ENCODE measurements at places on chromosomes 2 and 18.
A peak's percentile ranks its signal among the peaks of the same experiment; 100 is the strongest.

DNA sequence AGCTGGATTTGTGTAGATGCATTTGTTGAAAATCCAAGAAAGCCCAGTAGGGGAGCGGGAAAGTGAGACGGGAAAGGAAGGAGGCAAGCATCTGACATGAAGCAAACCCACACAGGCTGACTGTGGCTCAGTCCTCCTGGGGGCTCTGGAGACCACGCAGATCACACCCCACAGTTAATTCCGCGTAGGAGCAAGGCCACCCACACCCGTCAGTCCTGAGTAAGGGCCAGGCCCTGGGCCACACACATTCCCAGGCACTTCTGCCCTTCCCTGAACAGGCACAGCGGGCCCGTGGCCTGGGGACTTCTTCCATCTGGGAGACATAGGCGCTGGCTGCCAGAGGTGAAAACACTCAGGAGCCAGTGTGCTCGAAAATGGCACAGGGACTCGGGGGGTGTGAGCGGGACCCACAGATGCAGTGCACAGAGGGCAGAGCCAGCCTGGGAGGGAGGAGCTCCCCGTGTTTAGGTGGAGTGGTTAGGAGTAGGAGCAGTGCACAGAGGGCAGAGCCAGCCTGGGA is 19.4 kb upstream of the PRLH start:
- DNase-seq: no peak

DNA sequence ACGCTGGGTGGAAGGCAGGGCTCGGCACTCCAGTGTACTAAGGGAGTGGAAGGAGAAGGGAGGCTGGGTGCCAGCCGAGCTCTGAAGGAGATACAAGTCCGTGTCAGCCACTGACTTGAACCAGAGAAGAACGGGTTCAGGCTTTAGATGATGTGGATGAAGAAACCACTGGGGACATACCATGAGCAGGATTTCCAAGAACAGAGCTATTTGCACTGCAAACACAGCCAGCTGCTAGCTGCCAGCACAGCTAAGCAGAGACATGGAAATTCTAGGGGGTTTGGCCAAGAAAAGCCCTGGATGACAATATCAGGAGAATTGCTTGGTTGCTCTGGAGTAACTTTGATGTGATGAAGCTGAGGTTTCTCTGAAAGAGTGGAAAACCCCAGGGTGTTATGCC is 5.2 kb downstream of the CD207 start:
- DNase-seq: peak; percentile 2

- no peak for DNase-seq
Observed at GRCh38 chr18:70907673-70908072, 618.8 kb downstream of the SOCS6 start.

GRCh38 chr2:237199577-237199976 is 113.9 kb downstream of the COPS8 start:
- DNase-seq: no peak
